ENCODE measurements at places on chromosomes 6 and 20. TPM values are rescaled to one million over a fixed set of nuclear protein-coding genes. Genes with fewer than 3 reads are reported as not detected.

DNA sequence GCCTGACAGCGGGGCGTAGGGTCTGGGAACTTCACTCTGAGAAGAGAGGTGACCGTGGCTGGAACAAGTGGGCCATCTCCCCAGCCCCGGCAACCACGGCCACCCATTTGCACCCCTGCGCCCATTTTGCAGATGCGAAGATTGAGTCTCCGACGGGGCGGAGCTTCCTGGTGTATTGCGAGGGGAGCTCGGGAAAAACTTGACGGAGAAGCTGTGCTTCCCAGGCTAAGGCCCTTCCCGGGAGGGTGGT lies 653 bp downstream of the ZNF335 start:
- DNase-seq: no peak

GRCh38 chr6:116090251-116090650 lies 10.4 kb upstream of the NT5DC1 start:
- DNase-seq: no peak

GRCh38 chr20:25309395-25310267 lies 61.7 kb downstream of the PYGB start:
- no peak for DNase-seq

DNA sequence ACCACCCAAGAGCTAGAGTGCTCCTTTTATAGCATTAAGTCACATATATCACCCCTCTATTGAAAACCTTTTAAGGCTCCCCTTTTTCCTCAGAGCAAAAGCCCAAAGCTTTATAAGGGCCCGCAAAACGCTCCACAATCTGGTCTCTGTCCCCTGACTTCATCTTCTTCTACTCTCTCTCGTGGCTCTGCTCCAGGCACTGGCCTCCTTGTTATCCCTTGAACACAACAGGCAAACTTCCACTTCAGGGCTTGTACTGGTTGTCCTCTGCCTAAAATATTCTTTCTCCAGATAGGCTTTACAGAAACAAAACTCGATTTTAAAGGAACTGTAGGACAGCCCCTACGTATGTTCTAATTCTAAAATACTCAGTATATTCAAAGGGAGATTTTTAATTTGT lies 44.0 kb upstream of the SPDEF start:
- no peak for DNase-seq

DNA sequence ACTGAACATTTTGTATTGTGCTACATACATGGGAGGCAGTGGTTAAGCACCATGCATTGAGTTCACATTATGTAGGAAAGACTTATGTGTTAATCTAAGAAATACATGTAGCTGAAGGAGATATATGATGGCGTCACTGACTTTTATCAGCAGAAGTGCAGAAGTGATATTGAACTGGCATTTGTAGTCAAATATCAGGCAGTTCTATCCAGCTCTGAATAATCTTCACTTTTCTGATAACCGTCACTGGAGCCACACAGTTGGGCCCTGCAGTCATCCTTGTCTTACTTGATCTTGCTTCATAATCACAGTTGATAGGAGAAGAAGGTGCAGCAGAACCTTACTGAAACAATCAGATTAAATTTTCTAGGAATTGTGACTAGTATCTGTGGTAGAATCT lies 26.4 kb downstream of the CRISP1 start:
- DNase-seq: no peak

DNA sequence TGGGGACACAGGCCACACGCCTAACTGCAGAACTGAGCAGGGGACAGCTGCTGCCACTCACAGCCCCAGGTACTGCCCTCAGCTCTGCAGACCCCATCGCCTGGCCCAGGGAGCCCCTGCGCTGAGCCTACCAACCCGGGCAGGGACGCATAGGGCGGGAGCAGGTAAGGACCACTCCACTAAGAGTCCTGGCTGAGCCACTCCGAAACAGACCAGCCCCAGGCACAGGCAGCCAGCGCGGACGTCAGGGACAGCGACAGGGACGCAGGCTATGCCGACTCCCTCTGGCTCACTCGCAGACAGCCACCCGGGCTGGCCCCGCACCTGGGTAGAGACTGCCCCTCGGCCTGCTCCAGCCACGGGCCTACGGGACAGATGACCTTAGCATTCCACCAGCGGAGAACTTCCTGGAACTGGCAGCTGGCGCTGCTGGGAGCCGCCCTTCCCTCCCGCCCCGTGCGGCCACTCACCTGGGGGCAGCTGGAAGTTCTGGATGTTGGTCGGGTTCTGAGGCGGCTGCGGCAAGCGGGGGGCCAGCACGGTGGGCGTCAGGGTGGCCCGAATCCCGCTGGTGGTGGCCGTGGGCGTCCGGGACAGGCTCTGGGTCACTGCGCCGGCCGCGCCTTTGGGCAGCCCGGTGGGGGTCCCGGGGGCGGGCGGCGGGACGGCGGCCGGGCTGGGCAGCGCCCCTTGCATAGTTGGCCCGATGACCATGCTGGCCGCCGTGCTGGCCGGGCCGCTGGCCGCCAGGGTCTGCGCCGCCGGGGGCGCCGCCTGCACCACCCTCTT lies 1.5 kb downstream of the TAF4 start:
- peak; percentile 67 for DNase-seq

GRCh38 chr20:47665221-47665991 lies 119.9 kb downstream of the SULF2 start:
- DNase-seq: no peak

GRCh38 chr6:39367700-39368099 lies 45.2 kb upstream of the KCNK16 start:
- DNase-seq: no peak

DNA sequence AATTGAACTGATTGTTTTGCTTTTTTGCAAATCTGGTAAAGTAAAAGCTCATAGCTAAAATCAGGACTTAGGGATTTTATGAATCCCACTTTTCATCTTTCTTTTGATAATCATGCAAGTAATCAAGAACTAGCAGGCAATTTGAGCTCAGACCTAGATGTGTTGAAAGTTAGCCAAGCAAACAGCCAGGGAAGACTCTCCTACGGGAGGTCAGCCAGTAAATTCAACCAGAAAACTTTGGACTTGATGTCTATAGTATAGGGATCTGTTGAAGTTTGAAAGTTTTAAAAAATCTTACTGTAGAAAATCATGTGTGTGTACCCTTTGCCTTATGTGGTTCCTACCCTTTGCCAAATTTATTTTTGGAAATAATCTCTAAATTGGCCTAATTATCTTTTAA lies 95.0 kb upstream of the TPD52L1 start:
- no peak for DNase-seq

DNA sequence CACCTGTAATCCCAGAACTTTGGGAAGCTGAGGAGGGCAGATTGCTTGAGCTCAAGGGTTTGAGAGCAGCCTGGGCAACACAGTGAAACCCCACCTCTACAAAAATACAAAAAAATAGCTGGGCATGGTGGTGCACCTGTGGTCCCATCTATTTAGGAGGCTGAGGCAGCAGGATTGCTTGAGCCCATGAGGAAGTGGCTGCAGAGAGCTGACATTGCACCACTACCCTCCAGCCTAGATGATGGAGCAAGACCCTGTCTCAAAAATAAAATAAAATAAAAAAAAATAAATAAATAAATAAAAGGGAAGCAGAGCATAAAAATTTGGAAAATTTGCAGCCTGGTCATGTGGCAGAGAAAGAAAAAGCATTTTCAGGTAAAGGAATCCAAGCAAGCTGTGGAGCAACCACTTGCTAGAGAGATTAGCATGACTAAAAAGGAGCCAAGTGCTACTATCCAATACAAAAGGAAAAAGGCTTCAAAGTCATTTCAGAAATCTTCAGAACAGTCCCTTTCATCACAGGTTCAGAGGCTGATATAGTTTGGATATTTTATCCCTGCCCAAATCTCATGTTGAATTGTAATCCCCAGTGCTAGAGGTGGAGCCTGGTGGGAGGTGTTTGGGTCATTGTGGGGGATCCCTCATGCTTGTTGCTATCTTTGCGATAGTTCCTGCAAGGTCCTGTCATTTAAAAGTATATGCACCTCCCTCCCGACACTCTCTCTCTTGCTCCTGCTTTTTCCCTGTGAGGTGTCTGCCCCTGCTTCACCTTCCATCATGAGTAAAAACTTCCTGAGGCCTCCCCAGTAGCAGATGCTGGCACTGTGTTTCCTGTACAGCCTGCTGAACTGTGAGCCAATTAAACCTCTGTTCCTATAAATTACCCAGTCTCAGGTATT lies 11.2 kb upstream of the TTK start:
- peak; percentile 62 for DNase-seq

GRCh38 chr6:4858194-4859015 lies 82.2 kb downstream of the CDYL start:
- DNase-seq: no peak

DNA sequence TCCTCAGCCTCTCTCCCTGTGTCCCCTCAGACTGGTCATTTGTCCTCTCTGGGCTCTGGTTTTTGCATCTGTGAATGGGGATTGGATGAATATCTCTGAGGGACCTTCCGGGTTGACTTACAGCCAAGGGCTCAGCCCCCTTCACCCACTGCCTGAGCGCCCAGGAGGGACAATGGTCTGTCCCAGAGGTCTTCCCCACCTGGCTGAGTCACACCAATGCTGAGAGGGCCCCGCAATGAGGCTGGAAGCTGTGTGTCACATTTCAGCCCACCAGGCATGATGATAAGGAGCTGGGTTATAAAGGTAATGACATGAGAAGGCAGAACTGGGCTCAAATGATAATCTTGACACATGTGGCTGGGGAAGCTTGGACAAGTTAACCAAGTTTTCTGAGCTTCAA lies 70.5 kb downstream of the TOX2 start:
- no peak for DNase-seq

- no peak for DNase-seq
Observed at GRCh38 chr6:100881707-100882040, 545 bp upstream of the ASCC3 start.

DNA sequence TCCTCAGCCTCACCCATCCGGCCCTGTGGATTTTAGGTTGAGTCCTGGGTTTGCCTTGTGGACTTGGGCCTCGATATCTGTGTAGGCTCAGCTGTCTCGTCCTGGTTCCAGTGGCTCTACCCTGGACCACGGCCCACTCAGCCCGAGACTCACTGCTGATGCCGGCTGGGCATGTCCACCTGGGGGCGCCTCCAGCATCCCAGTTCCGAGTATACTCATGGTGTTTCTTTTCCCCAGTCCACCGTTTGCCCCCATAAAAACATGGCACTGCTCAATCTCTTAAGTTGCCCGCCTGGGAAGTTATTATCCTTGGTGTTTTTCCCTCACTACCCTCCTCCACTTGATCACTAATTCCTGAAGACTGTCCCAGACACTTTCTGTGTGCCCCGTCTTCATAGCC lies 99.1 kb downstream of the ARID1B start:
- peak; percentile 77 for DNase-seq

GRCh38 chr20:46700481-46700880 lies 9.0 kb upstream of the SLC2A10 start:
- DNase-seq: no peak

- peak; percentile 78 for DNase-seq
Observed at GRCh38 chr6:30219244-30219643, 6.0 kb upstream of the TRIM26 start.

GRCh38 chr20:57680131-57680716 lies 29.6 kb downstream of the PMEPA1 start:
- no peak for DNase-seq

GRCh38 chr20:57086066-57086465 lies 180.4 kb downstream of the BMP7 start:
- no peak for DNase-seq

GRCh38 chr6:15854826-15855710 lies 192.2 kb upstream of the DTNBP1 start:
- DNase-seq: peak; percentile 50

GRCh38 chr6:77363702-77364101 lies 99.6 kb downstream of the HTR1B start:
- DNase-seq: no peak

GRCh38 chr6:10759884-10760329 lies 12.3 kb downstream of the TMEM14B start:
- DNase-seq: no peak

DNA sequence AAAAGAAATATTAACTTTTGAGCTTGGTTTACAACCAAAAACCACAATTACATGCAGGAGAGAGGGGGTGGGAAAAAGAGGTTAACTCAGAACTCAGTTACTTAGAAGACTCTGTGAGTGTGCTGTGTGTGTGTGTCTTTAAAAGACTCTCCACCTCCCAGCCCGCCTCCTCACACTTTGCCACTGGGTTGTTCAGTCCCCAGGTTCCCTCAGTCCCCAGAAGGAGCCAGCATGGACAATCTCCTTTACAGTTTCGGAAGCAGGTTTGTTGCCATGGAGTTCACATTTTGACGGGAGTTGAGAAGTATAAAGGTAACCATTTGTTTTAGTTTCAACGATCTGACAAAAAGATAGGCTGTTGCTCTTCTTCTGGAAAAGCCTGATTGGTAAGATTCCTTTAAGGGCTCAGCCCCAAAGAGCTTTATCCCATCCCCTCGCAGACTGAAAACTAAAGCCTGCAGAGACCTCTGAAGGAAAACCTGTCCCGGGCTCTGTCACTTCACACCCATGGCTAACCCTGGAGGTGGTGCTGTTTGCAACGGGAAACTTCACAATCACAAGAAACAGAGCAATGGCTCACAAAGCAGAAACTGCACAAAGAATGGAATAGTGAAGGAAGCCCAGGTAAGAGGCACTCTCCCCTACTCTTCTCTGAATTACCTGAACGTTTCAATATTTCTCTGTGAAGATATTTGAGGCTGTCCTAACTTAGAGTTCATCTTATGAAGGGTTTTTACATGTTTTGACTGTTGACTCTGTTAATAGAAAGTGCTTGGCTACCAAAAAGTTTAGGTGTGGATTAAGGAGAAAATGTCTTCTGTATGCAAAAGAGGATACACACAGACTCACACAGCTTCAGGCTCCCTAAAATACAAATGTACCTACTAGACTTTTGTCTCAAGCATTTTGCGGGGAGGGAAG lies at the start of gene SPTLC3:
Gene SPTLC3 (plus strand): TSS at position 212 of the 921 bp plus-strand sequence. CDS start 296 bp downstream, at position 508.
- peak; percentile 53 for DNase-seq

DNA sequence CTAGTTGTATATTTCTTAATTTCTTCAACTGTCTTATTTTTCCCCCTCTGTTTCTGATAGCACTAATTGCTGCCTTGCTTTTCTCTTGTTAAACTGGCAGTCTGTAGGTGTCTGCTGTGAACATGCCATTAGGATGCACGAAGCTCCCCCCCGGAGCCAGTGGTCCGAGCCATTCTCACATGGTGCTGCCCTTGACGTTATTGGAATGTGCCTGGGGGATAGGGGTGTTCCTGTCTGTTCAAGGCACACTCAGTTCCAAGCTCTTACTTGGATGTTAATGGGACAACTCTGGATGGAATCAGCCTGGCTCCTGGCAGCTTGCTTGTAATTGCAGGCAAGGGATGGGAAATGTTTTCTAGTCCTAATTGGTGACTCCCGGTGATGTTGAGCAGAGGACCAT lies 68.4 kb downstream of the RREB1 start:
- peak; percentile 70 for DNase-seq

DNA sequence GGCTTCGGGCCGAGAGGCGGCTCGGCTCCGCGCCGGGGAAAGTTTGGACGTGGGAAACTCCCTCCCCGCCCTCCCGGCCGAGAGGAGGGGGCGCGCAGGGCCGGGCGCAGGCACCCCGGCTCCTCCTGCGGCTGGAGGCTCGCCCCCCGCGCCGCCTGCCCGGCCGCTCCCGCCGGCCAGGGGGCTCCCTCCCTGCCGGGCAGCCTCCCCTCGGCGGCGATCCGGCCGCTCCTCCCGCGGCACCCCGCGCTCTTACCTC lies 370 bp downstream of the CDH22 start:
- no peak for DNase-seq

The RSPO3 gene
- polyA plus RNA-seq: 0.30 TPM

The WFDC10B gene
- 1.0 TPM for polyA plus RNA-seq

The SPEF1 gene
- 0.85 TPM for polyA plus RNA-seq

The SRMS gene
- polyA plus RNA-seq: not detected

The PCK1 gene
- not detected for polyA plus RNA-seq

The NKX2-4 gene
- polyA plus RNA-seq: 0.61 TPM

The DLK2 gene
- 0.57 TPM for polyA plus RNA-seq

The CFAP61 gene
- not detected for polyA plus RNA-seq

The SLC44A4 gene
- 1.1 TPM for polyA plus RNA-seq

The BNIP5 gene
- not detected for polyA plus RNA-seq

The ZC2HC1B gene
- polyA plus RNA-seq: not detected
